Osteoblast (primary cell): ENCODE measurements at places on chromosomes 7 and 10. TPM values are rescaled to one million over a fixed set of nuclear protein-coding genes. Genes with fewer than 3 reads are reported as not detected.

- DNase-seq = no peak
Measured at GRCh38 chr10:102777711-102778453, 34.1 kb downstream of the WBP1L start.

GRCh38 chr10:102281102-102281487 lies 35.8 kb downstream of the GBF1 start:
- no peak for DNase-seq

- no peak for DNase-seq
Measured at GRCh38 chr10:102283488-102283887, 38.2 kb downstream of the GBF1 start.

DNA sequence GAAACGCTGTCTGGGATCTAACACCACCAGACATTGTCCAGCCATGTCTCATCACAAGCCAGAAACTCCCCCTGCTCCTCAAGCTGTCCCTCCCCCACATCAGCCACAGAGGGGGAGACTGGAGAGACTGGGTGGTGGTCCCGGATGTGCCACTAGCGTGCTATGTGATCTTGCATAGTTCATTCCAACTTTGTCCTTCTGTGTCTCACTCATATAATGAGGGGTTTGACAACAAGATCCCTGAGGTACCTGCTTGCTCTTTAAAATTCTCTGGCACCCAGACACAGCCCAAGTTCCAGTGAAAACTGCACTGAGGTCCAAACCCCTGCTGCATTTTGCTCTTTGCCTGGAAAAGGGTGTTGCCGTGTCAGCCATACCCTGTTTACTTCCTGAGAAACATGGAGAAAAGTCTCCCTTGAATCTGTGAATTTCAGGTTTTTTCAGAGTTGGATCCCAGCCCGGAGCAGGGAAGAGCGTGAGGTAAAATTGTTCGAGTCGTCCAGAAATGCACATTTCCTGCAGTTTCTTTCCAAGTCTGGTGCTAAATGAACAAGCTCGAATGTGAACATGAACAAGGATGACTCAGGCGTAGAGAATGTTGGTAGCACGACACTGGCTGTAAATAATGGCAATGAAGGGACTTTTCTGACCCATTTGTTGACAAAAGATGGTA lies 156.6 kb downstream of the CCDC3 start:
- peak; percentile 89 for DNase-seq

- DNase-seq = no peak
Measured at GRCh38 chr10:93357680-93358079, 124.5 kb downstream of the MYOF start.

- DNase-seq = peak; percentile 66
Measured at GRCh38 chr7:155348806-155349205, 51.1 kb downstream of the INSIG1 start.

GRCh38 chr10:23461557-23461956 lies 22.7 kb downstream of the OTUD1 start:
- DNase-seq = no peak

Gene CPED1
- total RNA-seq = 30.8 and 37.4 TPM in 2 replicates

Gene CRCP
- total RNA-seq = 36.8 and 44.9 TPM in 2 replicates

Gene LIPF
- total RNA-seq = not detected in 2 replicates

Gene FOXP2
- total RNA-seq = 3.8 and 5.8 TPM in 2 replicates
